ENCODE measurements at places on chromosomes 5 and 9.

GRCh38 chr5:58284886-58285285 lies 175.0 kb downstream of the PLK2 start:
- DNase-seq = no peak

DNA sequence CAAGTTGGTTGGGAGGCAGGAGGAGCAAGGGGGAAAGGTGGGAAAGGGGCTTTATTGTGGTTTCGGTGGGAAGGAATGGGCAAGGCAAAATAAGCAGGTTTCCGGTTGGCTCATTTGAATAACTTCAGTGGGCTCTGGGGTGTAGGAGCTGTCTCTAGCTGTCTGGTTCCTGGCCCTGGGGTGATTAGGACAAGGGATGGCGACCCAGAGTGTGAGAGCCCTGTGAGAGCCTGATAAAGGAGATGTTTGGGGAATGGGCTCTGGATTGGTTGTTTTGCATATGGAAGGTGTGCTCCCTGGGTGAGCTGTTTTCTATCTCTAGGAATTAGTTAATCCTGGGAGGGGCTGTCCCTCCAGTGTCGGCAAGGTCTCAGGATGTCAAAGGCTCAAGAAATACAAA lies 15.4 kb downstream of the ANKRD34B start:
- no peak for DNase-seq

DNA sequence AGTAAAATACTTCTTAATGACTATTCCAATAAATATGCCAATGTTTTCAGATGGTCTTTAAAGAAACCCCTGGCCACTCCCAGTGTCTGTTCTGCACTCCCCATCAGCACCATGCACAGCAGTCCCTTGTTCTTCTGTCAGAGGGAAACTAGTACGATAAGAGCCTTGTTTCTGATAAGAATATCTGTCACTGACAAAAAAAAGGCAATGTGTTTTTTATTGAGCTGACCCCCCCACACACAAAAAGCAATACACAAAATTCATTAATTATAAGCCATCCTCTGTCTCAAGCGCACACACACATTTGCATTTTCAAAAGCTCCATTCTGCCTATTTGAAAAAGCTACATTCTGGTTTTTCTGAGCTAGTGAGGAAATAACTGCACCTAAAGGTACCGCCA lies 119.1 kb downstream of the ENC1 start:
- DNase-seq = no peak

- DNase-seq = no peak
Observed at GRCh38 chr9:40927260-40927631, 201.2 kb downstream of the FOXD4L6 start.

DNA sequence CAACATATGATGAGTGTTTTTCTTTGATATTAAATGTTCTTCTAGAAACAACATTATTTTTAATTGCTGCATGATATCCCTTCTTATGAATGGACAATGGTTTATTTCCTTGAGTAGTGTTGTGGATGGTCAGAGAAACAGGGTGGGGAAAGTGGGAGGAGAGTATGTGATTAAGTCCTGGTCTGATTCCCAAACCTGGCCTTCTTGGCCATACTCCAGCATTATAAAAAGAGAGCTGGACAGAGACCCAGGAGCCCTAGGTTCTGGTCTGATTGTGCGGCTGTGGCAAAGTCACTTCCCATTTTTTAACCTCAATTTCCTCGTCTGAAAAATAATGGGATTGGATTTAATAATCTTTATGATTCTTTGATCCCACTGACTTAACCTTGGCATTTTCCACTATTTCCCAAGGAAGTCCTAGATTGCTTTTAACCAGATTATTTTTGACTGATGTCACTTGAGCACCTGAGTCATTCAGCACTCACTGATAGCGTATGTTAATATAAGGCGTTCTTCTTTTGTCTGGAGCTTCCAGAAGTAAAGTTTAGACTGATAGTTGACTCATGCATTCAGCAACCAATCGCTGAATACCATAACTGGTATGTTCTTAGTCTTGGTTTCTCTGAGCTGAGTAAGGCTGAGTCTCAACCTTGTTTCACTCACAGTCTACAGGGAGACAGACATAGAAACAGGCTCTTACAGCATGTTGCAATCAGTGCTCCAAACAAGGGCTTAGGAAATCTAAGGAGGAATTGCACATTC lies 26.2 kb downstream of the OSMR start:
- DNase-seq = no peak

DNA sequence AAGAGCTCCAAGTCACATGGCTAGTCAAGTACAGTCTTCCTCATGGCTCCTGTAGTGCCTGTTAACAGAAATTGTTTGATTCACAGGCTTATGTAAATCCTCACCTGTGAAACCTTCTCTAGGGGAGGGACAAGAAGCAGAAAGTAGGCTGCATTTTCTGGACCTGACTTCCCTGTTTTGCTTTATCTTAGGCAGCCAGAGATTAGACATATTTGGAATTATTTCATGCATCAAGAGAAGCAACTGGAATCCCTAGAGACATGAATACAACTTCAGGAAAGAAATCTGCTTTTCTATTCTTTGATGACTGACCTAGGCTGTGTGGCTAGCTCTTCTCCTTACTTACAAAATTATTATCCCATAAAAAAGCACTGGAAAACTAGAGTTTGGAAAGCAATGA lies 52.3 kb downstream of the CAST start:
- DNase-seq = no peak

DNA sequence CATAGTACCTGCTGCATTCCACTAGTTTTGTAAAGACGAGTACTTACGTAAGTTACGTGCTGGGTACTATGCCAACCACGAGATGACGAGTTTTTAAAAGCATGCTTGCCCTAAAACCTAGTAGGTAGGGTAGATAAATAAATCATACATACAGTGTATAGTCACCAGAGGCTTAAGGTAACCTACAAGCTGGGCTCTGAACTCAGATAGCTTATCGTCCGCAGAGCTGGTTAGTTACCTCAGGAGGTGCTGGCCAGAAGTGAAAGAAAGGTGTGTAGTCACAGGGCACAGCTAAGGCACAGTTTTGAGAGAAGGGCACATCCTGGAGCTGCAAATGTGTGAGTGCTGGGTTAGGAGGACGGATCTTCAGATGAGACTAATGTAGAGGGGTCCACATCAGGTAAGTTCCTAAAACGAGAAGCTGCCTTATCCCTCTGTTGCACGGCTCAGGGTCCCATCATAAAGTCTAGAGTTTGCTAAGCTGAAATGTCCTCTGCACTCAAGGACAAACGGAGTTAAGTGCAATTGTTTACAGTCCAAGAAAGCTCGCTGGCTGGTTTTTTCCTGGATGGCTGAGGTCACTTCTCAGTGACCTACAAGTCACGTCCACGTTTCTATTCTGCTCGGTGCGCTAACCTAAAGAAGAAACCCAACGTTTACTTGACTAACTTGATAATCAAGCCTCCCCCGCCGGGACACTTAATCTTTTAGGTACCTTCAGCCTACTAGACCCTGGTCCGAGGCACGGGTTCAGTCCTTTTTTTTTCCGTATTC lies 1.1 kb upstream of the SNX24 start:
- no peak for DNase-seq

DNA sequence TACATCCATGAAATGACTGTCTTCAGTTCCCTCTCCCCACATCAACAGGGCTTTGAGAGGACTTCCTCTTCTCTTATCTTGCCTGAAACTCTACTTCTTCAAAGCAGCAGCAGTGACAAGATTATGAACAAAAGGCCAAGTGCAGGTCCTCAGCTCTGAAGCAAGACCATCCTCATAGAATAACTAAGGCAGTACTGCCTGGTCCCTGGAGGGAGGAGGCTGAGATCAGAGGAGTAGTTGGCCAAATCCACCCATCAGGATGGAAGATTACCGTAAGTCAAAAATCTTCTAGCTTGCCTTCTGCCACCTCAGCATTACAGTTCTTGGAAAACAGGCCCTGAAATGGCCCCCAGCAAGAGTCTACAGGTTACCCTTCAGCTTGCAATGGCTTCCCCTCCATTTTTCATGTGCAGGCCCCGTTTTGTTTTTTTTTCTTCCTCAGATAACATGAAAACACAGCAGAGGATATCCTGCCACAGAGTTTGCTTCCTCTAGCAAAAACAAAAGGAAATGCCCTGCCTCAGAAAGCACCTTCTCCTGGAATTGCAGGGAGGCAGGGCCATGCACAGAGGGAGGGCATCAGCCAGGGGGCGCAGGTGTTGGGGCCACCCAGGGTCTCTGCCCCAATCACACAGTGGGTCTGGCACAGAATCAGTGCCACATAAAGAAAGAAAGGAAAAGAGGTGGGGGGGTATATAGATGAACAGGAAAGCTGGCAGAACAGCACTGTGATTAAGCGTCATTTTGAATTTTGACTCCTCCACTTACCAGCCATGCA lies 40.0 kb downstream of the KLHL3 start:
- DNase-seq = no peak

DNA sequence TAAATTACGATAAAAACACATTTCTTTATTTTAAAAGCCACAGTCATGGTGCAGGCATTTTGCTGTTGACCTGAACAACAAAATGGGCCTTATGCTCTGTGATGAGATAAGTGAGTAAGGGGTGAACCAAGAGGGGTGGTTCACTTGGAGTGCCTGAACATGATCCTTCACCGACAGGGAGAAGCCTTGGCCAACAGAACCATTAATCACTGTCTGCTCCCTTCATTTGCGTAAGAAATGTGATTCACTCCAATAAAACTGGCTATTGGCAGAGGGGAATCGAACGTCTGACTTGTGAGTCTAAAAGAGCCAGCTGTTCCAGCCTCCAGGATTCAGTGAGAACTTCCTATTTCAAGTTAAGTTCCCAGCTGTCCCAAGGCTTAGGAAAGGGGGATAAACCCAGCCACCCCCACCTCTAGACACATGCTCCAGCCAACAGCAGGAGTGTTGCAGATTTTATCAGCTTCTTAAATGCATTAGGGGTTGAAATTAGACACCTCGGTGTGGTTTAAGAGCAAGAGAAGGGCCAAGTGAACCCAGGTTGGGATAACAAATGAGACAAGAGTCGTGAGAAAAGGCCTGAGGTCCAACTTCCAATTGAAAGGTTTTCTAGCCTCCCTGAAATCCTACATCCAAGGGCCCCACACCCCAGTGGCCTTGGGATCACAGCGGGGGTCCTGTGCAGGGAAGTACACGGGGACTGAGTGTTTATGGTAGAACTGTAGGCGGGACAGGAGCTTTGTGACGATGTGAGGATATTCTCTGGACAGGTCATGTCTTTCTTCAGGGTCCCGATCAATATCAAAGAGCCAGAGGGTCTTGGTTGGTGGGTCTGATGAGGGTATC lies 131.4 kb upstream of the LHFPL2 start:
- DNase-seq = no peak

GRCh38 chr5:125409861-125410536 lies 663.6 kb upstream of the ZNF608 start:
- no peak for DNase-seq

DNA sequence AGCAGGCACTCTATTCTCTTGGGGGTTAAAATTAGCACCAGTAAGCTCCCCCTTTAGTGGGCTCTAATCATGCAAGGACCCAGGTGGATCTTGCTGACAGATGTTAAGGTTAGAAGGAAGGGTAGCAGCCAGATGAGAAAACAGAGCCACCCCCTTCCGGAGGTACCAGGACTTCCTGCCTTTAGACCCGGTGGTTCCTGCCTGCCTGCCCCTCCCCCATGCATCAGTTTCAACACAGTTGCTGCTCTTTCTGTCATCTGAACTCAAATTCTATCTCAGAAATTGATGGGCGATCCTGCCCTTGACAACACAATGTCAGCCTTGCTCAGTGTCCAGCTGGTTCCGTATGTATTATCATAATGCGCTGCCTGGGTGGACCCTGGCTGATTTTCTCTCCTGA lies 287.3 kb downstream of the EBF1 start:
- peak; percentile 5 for DNase-seq

DNA sequence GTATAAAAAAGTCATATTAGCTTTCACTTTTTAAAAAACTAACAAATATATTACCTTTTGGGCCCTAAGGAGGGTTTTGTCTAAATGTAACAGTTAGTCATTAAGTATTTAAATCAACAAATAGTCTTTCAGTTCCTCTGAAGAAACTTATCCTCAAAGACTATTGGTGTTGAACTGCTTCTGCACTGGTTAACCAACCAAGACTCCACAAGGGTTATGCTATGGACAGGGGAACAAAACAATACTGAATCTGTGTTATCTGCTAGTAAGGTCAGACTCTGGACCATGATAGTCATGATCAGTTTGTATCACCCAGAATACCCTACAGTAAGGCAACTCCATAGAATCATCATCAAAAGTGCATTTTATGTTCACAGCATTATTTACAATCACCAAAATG lies 42.4 kb downstream of the SETX start:
- no peak for DNase-seq

DNA sequence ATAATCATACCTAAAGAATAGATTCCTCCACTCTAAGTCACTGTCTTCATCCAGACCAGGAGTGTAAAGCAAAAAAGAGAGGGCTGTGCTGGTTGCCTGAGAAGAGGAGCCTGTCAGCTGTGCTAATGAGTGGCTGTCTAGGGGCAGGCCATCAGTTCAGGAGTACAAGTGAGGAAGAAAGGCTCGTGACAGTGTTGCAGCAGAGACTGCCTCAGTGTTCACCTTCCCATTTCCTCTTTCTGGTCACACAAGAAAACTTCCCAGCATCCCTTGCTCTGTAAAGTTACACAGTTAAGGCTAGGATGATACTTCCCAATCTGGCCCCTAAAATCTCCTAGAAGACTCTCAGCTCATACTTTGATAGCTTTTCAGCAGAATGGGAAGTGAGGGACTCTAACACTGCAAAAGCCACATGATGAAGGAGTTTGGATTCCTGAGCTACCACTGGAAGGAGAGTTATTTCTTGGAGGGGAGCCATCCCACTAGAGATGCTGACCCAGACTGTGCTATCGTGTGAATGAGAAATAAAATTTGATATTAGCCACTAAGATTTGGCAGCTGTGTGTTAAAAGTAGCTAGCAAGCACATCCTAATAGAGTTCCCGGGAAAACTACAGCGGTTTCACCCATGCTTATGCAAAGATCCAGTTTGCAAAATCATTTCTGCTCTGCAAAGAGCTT lies 67.1 kb downstream of the ADAMTS12 start:
- DNase-seq = no peak

DNA sequence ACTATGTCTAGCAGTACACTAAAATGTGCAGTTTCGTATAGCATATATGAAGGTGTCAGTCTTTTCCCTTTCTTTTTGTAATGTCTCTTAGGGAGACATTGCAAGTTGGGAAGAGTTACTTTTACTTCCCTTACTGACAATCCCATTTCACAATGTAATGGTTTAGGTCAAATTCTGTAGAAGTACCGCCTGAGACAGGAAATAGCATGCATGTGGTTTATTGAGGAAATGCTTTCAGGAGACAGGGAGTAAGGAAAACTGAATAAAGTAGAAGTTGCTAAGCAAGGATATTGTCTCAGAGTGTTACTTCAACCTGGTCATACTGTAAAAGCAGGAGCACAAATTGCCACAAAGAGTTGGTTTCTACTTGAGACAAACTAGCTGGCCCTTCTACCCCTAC lies 32.1 kb upstream of the MSANTD3 start:
- no peak for DNase-seq

DNA sequence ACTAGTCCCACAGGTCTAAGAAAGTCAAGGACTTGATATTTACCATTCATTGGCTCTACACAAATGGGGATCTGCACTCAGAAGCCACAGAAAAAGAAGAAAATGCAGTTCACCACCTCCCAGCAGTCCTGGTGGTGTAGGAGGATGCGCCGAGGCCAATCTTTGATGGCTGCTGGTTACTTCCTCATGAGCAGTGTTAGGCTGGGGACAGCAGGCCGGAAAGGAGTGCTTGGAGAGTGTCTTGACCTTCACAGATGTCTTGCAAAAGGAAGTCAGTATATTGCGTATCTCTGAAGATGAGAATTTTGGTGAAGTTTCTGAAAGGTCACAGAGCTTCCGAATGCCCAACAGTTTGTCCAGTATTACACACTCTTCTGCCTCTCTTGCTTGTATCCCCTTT lies 597.0 kb downstream of the EBF1 start:
- no peak for DNase-seq

Data from stimulated activated CD8-positive, alpha-beta memory T cell treated with anti-CD3 and anti-CD28 coated beads, Interleukin-15, amount 100 ng/mL, for 4 hours (primary cell).